ENCODE measurements at places on chromosomes 2 and 18. TPM values are rescaled to one million over a fixed set of nuclear protein-coding genes. Genes with fewer than 3 reads are reported as not detected.

DNA sequence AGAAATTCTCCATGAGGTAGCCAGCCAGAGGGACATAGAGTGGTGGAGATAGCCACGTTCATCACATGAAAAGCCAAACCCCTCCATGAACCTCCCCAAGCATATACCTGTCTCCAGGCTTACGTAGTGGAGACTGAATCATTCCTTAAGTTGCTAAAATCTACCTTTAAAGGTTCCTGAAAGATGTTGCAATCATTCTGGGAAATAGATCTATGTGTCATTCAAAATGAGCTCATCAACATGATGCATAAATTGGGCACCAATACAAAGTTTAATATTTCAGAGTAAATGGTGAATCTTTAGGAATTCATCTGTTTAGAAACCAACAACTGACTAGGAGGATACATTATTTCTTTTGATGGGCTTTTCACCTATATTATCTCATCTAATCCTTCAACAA, 362.6 kb upstream of the ID2 start:
- H3K27me3 ChIP-seq = no peaks in the 10 kb centered on the region
- no peak overlapping the region for H3K4me3 ChIP-seq
- no peak overlapping the region for H3K27ac ChIP-seq
- no peaks in the 10 kb centered on the region for H3K4me1 ChIP-seq

- no peak overlapping the region for H3K27ac ChIP-seq
- no peak for DNase-seq
- no peaks in the 10 kb centered on the region for H3K27me3 ChIP-seq
Measured at GRCh38 chr2:234492717-234493485, 4.0 kb downstream of the ARL4C start.

GRCh38 chr2:241859017-241859435, 332 bp upstream of the PDCD1 start:
- peaks cover 35% of the 10 kb centered on the region for H3K4me1 ChIP-seq
- DNase-seq = no peak
- H3K27me3 ChIP-seq = peaks cover 4% of the 10 kb centered on the region
- H3K4me3 ChIP-seq = peak overlapping the region; percentile 34
- peak overlapping the region; percentile 77 for H3K27ac ChIP-seq

DNA sequence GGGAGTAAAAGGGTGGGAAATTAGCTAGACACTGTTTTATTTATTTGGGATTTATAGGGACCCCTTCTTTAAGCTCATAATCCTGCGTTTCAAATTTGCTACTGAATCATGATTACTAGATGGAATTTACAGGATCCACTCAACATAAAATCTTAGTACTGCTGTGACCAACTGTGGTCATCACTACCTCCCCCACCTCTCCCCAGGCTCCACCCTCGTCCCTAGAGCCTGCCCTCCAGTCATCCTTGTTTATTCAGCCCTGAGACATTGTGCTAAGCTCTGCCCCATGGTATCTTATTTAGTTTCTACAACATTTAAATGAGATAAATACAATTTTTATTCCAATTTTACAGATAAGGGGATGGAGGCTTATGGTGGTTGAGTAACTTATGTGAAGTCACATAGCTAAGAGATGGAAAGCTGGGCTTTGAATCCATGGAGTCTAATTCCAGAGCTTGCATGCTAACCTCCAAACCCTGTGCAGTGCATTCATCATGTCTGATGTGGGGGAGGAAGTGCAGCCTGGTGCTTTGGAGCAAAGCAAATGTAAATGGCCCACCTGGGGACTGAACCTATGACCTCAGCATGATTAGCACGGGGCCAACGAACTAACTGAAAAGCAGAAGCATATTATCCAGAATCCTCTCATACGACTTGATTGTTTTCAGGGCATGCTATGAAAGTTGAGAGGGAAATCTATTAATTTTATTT, 502.4 kb downstream of the TMEM182 start:
- H3K27ac ChIP-seq = no peak overlapping the region
- DNase-seq = no peak
- H3K27me3 ChIP-seq = no peaks in the 10 kb centered on the region
- no peaks in the 10 kb centered on the region for H3K36me3 ChIP-seq

DNA sequence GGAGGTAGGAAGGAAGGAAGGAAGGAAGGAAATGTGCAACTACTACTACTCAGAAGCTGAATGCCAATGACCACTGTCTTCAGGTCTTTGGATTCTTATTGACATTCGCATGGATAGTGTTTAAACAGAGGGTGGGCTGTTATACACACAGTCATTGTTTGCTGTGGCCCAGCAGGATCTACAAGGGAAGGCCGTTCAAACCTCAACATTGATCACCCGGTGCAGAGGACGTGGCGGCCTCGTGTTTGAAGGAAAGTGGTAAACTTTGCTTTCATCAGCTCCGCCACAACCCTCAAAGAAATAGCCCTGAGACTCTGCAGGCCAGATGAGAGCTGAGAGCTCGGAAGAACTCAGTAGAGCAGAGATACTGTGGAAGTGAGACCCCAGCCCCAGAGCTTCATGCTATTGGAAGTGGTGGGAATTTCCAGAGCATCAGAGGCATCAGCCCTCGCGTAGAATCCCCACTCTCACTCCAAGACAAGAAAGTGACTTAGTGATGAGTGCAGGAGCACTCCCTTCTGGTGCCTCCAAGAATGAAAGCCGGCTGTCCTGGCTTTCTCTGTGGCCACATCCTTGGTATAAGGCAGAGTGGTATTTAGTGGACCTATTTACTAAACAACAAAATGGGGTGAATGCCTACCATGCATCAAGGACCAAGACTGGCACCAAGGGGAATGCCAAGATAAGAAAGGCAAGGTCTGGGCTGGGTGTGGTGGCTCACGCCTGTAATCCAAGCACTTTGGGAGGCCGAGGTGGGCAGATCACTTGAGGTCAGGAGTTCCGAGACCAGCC, 10.1 kb upstream of the ROCK2 start:
- H3K4me3 ChIP-seq = no peak overlapping the region
- H3K36me3 ChIP-seq = no peaks in the 10 kb centered on the region
- H3K27me3 ChIP-seq = no peaks in the 10 kb centered on the region
- H3K27ac ChIP-seq = no peak overlapping the region
- H3K4me1 ChIP-seq = peaks cover 21% of the 10 kb centered on the region

GRCh38 chr2:176560296-176560695, 291.1 kb downstream of the MTX2 start:
- DNase-seq = no peak
- H3K36me3 ChIP-seq = no peaks in the 10 kb centered on the region
- no peak overlapping the region for H3K4me3 ChIP-seq

DNA sequence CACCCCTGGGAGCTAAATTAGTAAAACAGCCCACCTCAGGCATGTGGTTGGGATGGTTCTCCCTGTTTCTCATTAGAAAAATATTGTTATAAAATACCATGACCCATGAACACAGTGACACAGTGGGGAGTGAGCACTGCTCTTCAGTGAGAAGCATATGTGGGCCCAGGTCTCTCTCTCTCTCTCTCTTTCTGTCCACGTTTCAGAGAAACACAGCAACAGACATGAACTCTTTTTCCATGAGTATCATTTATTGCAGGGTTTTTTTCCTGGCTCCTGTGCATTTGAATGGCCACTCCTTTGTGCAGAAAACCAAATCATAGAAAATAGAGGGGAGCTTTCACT, 41.2 kb downstream of the CYRIA start:
- no peaks in the 10 kb centered on the region for H3K27me3 ChIP-seq
- H3K36me3 ChIP-seq = peaks cover 4% of the 10 kb centered on the region
- no peak for DNase-seq
- no peak overlapping the region for H3K4me3 ChIP-seq
- H3K27ac ChIP-seq = peak overlapping the region; percentile 44

DNA sequence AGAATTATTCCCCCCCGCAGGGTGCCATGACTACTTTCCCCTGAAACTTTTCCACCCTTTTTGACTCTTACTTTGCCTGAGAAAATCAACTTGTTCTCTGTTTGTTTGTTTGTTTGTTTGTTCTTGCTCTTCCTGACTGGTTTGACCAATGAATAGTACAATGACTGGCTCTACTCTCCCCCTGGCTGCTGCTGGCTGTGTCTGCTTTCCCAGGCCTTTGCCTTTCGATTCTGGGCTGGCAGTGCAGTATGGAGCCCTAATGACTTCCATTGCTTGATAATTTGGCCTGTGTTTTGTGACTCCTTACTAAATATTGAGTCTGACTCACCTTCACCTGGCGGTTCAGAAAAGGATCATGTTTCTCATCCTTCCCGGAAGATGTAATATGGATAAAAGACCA, 241.1 kb downstream of the TMEM182 start:
- no peak overlapping the region for H3K27ac ChIP-seq
- H3K27me3 ChIP-seq = no peaks in the 10 kb centered on the region
- H3K36me3 ChIP-seq = no peaks in the 10 kb centered on the region
- DNase-seq = no peak

DNA sequence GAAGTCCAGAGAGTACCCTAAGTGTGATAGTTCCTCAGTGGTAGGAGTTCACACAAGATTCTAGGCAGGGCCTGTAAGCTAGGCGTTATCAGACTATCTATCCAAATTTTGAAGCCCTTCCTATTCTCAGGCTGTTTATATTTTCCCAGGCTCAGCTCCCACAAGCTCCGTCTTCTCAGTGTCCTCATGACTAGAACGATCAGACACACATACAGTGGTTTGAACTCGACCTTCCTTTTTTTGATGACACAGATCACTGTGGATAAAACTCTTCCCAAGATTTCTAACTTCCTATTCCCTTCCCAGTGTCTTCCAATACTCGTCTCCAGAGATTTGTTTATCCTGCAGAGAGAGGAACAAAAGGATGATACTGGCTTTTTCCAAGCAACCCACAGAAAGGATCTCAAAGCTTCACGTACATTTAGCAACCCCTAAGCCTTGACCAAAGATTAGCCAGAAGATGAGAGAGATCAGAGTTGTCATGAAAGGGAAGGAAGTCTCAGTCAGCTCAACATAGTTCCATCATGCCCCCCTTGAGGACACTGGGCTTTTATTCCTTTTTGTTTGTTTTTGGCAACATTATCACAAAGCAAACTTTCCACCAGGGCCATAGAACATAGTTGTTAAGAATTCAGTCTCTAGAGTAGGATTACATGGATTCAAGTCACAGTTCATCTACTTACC, 42.3 kb upstream of the DOK6 start:
- no peak overlapping the region for H3K27ac ChIP-seq
- no peak for DNase-seq
- no peaks in the 10 kb centered on the region for H3K36me3 ChIP-seq
- no peak overlapping the region for H3K4me3 ChIP-seq
- no peaks in the 10 kb centered on the region for H3K27me3 ChIP-seq
- no peaks in the 10 kb centered on the region for H3K4me1 ChIP-seq

DNA sequence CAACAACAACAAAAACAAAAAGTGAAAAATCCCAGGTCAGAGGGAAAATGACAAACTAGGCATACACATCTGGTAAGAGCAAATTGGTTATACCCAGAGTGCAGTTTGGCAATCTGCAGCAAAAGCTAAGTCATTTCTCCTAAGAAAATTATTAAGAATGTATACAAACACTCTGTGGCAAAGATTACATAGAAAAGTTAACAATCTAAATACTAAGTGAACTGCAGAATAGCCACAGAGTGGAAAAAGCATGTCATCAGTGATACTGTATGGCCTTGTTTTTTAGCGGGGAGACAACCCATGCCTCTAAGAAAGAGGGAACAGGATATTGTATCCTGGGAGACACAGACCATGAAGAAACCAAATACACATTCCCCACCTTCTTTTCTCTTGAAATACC, 136.0 kb upstream of the ITGB6 start:
- no peak overlapping the region for H3K27ac ChIP-seq
- no peaks in the 10 kb centered on the region for H3K36me3 ChIP-seq
- H3K4me3 ChIP-seq = no peak overlapping the region

DNA sequence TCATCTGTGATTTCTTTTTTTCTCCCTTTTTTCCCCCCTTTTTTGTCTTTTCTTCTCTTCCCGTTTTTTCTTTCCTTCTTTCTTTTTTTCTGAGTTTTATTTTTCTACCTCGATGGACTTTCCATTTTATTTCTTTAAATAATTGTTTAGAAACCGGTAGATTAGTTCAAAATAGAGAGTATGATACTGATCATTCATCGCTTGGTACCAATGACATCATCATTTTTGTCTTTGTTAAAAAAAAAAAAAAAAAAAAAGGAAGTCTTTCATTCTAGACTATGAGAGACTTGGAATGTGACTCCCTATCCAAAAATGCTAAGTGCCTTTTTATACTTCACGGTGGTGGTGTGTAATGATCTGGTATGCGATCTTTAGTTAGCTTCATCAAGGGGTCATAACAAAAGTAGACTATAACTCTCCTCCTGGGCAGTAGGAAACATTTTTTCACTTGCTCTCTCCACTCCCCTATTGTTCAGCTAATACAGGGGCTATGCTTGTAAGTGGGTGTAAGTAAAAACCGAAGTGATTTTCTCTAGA, 1517.5 kb upstream of the ZEB2 start:
- H3K4me1 ChIP-seq = no peaks in the 10 kb centered on the region
- no peak overlapping the region for H3K27ac ChIP-seq
- no peaks in the 10 kb centered on the region for H3K36me3 ChIP-seq
- no peak overlapping the region for H3K4me3 ChIP-seq
- no peaks in the 10 kb centered on the region for H3K27me3 ChIP-seq

GRCh38 chr2:169734169-169734847, 676 bp downstream of the KLHL23 start:
- H3K27me3 ChIP-seq = no peaks in the 10 kb centered on the region
- DNase-seq = no peak
- no peaks in the 10 kb centered on the region for H3K36me3 ChIP-seq
- peak overlapping the region; percentile 67 for H3K4me3 ChIP-seq

GRCh38 chr2:68390586-68390985, 25.5 kb downstream of the PLEK start:
- H3K36me3 ChIP-seq = no peaks in the 10 kb centered on the region
- no peak overlapping the region for H3K27ac ChIP-seq
- DNase-seq = no peak
- peaks cover 3% of the 10 kb centered on the region for H3K4me1 ChIP-seq

DNA sequence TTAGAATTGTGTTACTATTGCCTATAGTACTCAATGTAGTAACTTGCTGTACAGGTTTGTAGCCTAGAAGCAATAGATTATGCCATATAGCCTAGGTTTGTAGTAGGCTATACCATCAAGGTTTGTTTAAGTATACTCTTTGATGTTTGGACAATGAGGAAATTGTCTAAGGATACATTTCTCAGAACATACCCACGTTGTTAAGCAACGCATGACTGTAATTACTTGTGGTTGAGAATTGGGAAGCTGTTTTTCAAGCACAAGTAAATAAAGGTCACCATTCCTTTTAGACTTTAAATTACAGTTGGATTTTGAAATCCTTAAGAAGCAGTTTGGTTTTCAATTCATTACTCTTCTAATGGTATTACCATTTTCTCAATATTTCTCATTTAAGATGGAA, 89.8 kb upstream of the KCNH7 start:
- no peaks in the 10 kb centered on the region for H3K36me3 ChIP-seq
- no peak overlapping the region for H3K4me3 ChIP-seq
- no peaks in the 10 kb centered on the region for H3K4me1 ChIP-seq
- no peak for DNase-seq
- H3K27me3 ChIP-seq = no peaks in the 10 kb centered on the region
- H3K27ac ChIP-seq = no peak overlapping the region

GRCh38 chr2:241213041-241213440, 24.6 kb downstream of the ANO7 start:
- no peak for DNase-seq
- H3K4me1 ChIP-seq = peaks cover 8% of the 10 kb centered on the region
- no peaks in the 10 kb centered on the region for H3K27me3 ChIP-seq
- no peak overlapping the region for H3K27ac ChIP-seq

ACOXL gene
- not detected for total RNA-seq

NTSR2 gene
- not detected for total RNA-seq

EIPR1 gene
- 15.0 TPM for total RNA-seq

COLEC11 gene
- 5.9 TPM for total RNA-seq

MRPS9 gene
- total RNA-seq = 17.9 TPM

CPO gene
- 0.63 TPM for total RNA-seq

NRP2 gene
- 392 TPM for total RNA-seq

GAREM1 gene
- 10.9 TPM for total RNA-seq

Measured in esophagus muscularis mucosa (tissue), 4 donors.